ENCODE measurements at places on chromosomes 3 and 15. TPM values are rescaled to one million over a fixed set of nuclear protein-coding genes. Genes with fewer than 3 reads are reported as not detected.

DNA sequence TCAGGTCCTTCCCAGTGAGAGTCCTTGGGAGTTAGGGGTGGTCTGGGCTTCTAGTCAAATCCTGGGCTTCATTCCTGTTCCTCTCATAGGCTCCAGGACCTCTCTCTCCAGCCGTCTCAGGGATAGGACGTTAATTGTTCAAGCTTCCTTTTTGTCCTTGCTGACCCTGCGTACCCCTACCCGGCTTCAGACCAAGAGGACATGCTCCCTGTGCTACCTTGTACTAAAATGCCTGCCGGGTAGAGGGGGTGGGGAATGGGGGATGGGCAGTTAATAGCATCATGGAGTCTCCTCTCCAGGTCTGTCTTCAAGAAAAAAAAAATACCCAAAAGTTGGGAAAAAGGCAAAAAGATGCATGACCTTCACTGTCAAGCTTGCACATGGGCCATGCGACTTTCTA is 36.5 kb upstream of the GALNT15 start:
- no peak overlapping the region for H3K4me3 ChIP-seq
- DNase-seq, result no peak
- peaks cover 5% of the 10 kb centered on the region for H3K4me1 ChIP-seq
- no peaks in the 10 kb centered on the region for H3K27me3 ChIP-seq
- H3K36me3 ChIP-seq, result no peaks in the 10 kb centered on the region

DNA sequence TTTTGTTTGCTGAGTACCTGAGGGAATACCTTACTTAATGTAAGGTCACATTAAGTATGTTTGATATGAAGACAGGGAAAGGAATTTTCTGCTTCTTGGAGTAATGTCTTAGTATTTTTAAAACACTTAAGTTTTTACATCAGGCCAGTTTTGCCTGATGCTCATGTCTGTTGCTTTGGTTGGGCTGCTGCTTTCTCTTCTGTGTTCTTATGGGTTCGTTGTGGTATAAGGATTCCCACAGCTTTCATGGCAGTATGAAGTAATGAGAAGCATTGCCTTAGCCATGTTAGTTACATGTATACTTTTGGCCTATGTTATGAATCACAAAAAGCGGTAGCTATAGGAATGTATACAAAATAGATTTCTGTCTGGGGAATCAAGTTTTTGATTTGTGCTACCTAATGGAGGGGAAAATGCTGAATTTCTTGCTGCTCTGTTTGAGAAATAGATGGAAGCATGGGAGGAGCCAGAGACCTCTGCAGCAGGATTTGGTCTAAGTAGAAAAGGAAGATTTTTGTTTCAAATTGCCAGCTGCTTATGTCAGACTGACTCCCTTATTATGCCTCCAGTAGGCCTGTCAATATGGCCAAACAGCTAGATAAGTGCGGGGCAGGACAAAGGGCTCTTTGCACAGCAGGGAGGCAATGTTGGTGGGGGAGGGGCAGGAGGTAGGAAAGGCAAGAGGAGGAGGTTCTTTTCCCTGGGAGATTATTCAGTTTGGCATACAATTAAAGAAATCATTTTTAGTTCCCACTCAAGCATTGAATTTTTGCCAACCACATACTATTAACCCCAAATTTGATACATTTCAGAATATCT is 5.2 kb downstream of the SETD5 start:
- no peaks in the 10 kb centered on the region for H3K27me3 ChIP-seq
- no peak for DNase-seq
- peaks cover 75% of the 10 kb centered on the region for H3K4me1 ChIP-seq
- no peaks in the 10 kb centered on the region for H3K36me3 ChIP-seq

DNA sequence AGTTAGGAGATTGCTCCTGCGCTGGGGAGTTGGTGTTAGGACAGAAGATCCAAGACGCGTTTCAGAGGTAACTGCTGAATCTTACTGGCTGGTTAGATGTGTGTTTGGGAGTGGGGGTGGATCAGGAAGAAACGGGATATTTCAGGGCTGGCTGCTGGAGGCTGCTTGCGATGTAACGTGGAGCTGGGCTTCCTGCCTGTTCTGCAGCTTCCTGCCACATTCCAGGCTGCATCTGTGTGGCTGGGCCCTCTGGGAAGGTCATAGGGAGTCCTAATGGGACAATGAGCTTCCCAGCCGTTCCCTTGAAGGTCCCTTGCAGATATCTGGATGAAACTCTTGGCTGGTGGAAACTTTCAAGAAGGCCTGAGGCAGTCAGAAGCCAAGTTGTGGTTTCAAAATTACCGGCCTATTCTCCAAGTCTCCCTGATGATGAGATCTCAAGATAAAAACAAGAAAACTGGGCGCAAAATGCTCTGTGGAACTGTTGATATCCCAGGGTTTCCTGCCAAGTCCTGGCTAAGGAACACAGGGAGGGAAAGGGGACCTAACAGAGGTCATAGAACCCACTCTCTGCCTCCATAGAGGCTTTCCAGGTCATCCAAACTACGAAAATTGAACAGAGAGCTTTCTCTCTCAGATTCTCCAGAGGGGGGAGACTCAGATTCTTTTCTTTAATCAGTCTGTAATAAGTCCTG is 67.0 kb downstream of the NOX5 start:
- H3K27me3 ChIP-seq, result no peaks in the 10 kb centered on the region
- H3K4me3 ChIP-seq, result no peak overlapping the region
- no peaks in the 10 kb centered on the region for H3K36me3 ChIP-seq
- peak overlapping the region; percentile 78 for H3K27ac ChIP-seq
- peaks cover 29% of the 10 kb centered on the region for H3K4me1 ChIP-seq

GRCh38 chr15:71921191-71921590 is 110.8 kb downstream of the NR2E3 start:
- no peaks in the 10 kb centered on the region for H3K27me3 ChIP-seq
- no peak overlapping the region for H3K27ac ChIP-seq
- no peak overlapping the region for H3K4me3 ChIP-seq
- H3K4me1 ChIP-seq, result no peaks in the 10 kb centered on the region
- no peak for DNase-seq
- peaks cover 5% of the 10 kb centered on the region for H3K36me3 ChIP-seq

GRCh38 chr15:77409259-77410156 is 10.4 kb downstream of the PEAK1 start:
- H3K36me3 ChIP-seq, result no peaks in the 10 kb centered on the region
- DNase-seq, result no peak
- no peak overlapping the region for H3K27ac ChIP-seq
- H3K4me1 ChIP-seq, result peaks cover 40% of the 10 kb centered on the region

- no peaks in the 10 kb centered on the region for H3K27me3 ChIP-seq
- no peak overlapping the region for H3K4me3 ChIP-seq
Measured at GRCh38 chr3:184742676-184743135, 30.8 kb upstream of the MAGEF1 start.

DNA sequence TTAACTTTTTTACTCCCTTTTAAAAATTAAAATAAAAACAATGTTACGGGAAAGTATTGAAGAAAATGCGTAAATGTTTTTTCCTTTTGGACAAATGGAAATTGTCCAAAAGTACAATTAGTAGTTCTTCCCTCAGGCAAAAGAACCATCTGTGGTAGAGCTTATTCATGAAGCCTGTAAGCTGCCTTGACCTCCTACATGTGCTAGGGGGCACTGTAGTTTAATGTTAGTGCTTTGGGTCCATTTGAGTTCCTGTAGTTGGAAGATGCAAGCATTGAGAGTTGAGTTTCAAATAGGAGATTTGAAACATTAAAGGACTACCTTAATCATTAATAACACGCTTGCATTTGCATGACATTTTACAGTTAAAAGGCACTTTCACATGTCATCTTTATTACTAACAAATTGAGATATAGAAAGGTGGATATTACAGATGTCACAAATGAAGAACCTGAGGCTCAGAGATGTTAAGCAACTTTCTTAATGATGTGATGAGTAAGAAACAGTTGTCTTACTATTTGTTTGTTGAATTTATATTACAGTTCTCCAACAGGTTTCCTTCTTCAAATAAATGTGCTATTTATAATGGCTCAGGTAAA is 1.8 kb upstream of the ZNF385D start:
- DNase-seq, result no peak
- H3K4me3 ChIP-seq, result no peak overlapping the region
- no peak overlapping the region for H3K27ac ChIP-seq
- H3K4me1 ChIP-seq, result no peaks in the 10 kb centered on the region

GRCh38 chr3:124774327-124774718 is 44.1 kb downstream of the UMPS start:
- peaks cover 1% of the 10 kb centered on the region for H3K36me3 ChIP-seq
- H3K27ac ChIP-seq, result peak overlapping the region; percentile 51
- no peaks in the 10 kb centered on the region for H3K27me3 ChIP-seq
- no peak for DNase-seq

DNA sequence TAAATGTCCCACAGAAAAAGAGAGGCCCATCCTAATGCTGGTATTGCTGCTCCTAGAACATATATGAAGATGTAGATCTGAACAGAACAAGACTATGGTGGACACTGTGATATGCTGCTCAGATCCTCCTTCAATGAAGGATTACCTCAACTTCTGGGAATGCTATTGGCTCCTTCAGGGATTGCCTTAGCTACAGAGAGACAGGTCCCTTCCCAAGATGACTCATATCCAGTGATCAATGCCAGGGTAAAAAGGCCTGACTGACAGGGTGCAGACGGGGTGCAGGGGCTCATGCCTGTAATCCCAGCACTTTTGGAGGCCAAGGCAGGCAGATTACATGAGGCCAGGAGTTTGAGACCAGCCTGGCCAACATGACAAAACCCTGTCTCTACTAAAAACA is 20.5 kb upstream of the STAG1 start:
- H3K27ac ChIP-seq, result no peak overlapping the region
- no peaks in the 10 kb centered on the region for H3K27me3 ChIP-seq
- H3K4me3 ChIP-seq, result no peak overlapping the region
- no peak for DNase-seq

- no peaks in the 10 kb centered on the region for H3K4me1 ChIP-seq
- H3K36me3 ChIP-seq, result no peaks in the 10 kb centered on the region
- H3K27me3 ChIP-seq, result no peaks in the 10 kb centered on the region
- no peak overlapping the region for H3K27ac ChIP-seq
Measured at GRCh38 chr3:11530153-11530721, 113.5 kb downstream of the VGLL4 start.

- H3K4me1 ChIP-seq, result no peaks in the 10 kb centered on the region
- H3K27ac ChIP-seq, result no peak overlapping the region
- peaks cover 21% of the 10 kb centered on the region for H3K36me3 ChIP-seq
- no peak overlapping the region for H3K4me3 ChIP-seq
- no peak for DNase-seq
- no peaks in the 10 kb centered on the region for H3K27me3 ChIP-seq
Measured at GRCh38 chr15:75921732-75922703, 18.3 kb downstream of the FBXO22 start.

GRCh38 chr15:101521069-101521468 is 31.6 kb upstream of the PCSK6 start:
- H3K4me3 ChIP-seq, result no peak overlapping the region
- H3K36me3 ChIP-seq, result no peaks in the 10 kb centered on the region
- no peak for DNase-seq
- no peaks in the 10 kb centered on the region for H3K27me3 ChIP-seq
- no peak overlapping the region for H3K27ac ChIP-seq
- peaks cover 7% of the 10 kb centered on the region for H3K4me1 ChIP-seq

DNA sequence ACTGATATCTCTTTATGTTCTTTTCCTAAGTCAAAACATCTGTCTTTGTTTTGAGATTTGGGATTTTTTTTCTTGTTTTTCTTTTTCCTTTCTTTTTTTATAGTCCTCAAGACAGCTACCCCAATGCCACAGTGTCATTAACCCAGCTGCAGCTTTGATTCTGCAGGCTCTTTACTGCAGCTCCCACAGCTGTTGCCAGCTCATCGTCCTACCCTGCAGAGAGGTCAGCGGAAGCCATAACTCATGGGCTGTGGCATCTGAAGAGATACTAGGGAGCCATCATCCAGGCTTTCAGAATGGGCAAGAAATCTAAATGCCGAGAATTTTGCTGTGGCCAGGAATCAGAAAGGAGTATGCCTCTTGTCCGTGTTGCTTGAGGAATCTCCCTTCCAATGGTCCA is 44.3 kb upstream of the SLC24A5 start:
- H3K27ac ChIP-seq, result no peak overlapping the region
- no peaks in the 10 kb centered on the region for H3K4me1 ChIP-seq
- H3K4me3 ChIP-seq, result no peak overlapping the region
- H3K36me3 ChIP-seq, result no peaks in the 10 kb centered on the region
- H3K27me3 ChIP-seq, result no peaks in the 10 kb centered on the region
- no peak for DNase-seq

DNA sequence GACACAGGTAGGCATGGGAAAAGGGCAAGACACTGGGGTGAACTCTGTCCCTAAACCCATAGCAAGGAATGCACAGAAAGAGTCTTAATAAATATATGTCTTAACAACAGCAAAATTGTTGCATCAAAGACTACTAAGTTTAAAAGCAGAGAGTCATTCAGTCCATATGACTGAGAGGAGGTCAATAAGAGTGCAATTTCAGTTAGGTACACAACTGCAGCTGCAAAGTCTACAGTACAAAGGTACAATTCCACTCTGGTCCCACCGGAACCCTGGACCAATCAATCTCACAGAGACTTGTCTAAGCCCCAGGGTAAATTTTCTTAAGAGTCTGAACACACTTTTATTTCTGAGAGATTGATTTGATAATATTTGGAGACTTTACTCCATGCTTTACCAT is 6.9 kb downstream of the CP start:
- DNase-seq, result no peak
- H3K36me3 ChIP-seq, result no peaks in the 10 kb centered on the region
- no peaks in the 10 kb centered on the region for H3K27me3 ChIP-seq
- H3K4me3 ChIP-seq, result no peak overlapping the region
- no peak overlapping the region for H3K27ac ChIP-seq

GRCh38 chr3:52317208-52318000 is 1.3 kb downstream of the DNAH1 start:
- H3K36me3 ChIP-seq, result no peaks in the 10 kb centered on the region
- peak; percentile 88 for DNase-seq
- H3K27me3 ChIP-seq, result no peaks in the 10 kb centered on the region

DNA sequence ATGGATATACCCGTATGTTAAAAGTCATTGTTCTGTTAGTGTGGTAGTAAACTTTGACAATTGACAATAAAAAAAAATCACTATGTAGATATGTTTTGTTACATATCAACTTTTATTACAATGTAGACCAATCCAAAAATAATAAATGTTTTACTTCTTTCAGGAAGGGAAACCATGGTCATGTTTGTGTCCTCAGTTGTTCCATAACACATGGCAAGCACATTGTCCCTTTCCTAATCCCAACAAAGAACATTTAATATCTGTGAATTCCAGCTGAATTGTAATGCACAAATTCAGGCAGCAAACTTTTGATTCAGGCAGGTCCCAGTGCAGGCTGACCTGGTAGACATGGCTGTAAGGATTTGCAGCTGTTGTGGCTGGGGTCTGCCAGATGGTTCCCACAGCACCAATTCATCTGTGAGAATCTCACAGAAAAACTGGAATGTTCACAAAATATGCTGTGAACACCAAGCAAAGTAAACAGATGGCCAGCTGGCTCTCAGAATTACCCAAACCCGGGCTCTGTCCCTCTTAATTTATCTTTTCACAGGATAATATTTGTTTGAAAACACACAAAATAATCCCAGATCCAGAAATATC is 1.9 kb upstream of the SPG21 start:
- no peaks in the 10 kb centered on the region for H3K27me3 ChIP-seq
- H3K4me3 ChIP-seq, result no peak overlapping the region
- no peaks in the 10 kb centered on the region for H3K36me3 ChIP-seq
- H3K4me1 ChIP-seq, result peaks cover 26% of the 10 kb centered on the region

BFSP2 gene
- total RNA-seq, result not detected

SEC61A1 gene
- total RNA-seq, result 183 TPM

CDC25A gene
- 0.90 TPM for total RNA-seq

PLXNB1 gene
- total RNA-seq, result 103 TPM

CPEB1 gene
- 2.5 TPM for total RNA-seq

CFAP20DC gene
- not detected for total RNA-seq

GP5 gene
- total RNA-seq, result 0.26 TPM
